Testis (tissue), 5 donors: ENCODE measurements at places on chromosomes 11 and 22.

- DNase-seq = no peak
Observed at GRCh38 chr22:35353318-35353717, 27.6 kb upstream of the HMOX1 start.

DNA sequence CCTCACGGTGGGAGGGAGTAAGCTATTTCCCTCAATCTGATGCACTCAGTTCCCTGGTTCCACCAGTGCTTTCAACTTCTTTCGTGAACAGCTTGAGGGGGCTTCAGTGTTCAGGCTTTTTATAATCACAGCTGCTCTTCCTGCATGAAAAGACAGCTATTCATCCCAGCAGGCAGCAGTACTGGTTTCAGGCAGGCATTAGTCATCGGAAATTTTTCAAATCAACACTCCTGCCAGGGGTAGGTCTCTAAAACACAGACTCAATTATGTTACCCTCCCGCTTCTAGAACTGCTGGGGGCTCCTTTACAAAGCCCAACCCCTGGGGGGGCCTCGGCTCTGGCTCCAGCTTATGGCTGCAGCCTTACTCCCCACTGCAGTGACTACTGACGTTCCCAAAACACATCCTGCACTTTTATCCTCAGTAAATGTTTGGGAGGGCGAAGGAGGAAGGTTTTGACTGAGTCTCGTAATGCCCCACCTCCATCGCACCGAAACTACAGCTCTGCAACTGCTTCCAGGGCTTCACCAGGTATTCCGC is 5.8 kb downstream of the POLDIP3 start:
- no peak for DNase-seq

GRCh38 chr11:126337474-126338241 is 17.8 kb upstream of the ST3GAL4 start:
- DNase-seq = no peak

- DNase-seq = peak; percentile 23
Observed at GRCh38 chr11:128214263-128214662, 373.1 kb downstream of the ETS1 start.

DNA sequence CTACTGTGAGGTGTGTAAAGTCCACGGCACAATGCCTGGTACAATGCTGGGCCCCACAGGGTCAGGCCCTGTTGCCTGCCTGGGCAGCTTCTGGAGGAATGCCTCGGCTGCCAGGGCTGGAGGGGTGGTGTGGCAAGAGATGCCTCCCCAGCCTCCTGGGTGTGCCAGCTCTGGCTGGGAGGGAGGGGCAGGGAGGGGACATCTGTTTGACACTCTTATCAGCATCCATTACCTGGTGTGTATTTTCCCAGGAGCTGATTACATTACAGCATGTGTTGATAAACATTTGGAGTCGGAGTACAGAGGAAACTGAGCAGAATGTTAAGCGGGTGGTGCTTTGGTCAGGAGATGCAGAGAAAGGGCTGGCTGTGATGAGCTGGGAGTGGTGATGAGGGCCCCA is 11.0 kb upstream of the NECTIN1 start:
- no peak for DNase-seq

DNA sequence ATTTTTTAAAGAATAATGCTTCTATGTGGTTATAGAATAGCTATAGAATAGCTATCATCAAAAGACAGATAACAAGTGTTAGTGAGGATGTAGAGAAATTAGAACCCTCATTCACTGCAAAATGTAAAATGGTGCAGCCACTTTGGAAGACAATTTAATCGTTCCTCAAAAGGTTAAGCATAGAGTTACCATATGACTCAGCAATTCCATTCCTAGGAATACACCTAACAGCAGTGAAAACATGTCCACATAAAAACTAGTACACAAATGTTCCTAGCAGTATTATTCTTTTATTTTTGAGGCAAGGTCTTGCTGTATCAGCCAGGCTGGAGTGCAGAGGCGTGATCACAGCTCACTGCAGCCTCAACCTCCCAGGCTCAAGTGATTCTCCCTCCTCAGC is 34.0 kb downstream of the RTL6 start:
- DNase-seq = no peak

DNA sequence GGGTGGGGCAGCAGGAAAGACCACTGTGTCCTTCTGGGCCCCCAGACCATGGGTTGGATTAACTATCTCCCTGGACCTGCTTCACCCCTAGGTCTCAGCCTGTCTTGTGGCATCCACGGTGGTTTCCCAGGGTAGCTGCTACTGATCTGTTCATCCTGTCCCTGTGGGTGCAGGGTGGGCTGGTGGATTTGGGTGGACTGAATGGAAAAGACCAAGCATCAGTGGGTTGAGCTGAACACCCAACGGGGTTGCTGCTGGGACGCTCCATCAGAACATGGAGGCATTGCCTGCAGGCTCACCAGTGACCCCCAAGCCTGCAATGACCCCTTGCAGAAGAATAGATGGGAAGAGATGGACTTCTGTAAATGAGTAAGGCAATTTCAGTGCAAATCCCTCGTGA is 812.1 kb downstream of the TBC1D22A start:
- DNase-seq = no peak

- DNase-seq = no peak
Observed at GRCh38 chr11:20489948-20490347, 102.4 kb downstream of the PRMT3 start.

DNA sequence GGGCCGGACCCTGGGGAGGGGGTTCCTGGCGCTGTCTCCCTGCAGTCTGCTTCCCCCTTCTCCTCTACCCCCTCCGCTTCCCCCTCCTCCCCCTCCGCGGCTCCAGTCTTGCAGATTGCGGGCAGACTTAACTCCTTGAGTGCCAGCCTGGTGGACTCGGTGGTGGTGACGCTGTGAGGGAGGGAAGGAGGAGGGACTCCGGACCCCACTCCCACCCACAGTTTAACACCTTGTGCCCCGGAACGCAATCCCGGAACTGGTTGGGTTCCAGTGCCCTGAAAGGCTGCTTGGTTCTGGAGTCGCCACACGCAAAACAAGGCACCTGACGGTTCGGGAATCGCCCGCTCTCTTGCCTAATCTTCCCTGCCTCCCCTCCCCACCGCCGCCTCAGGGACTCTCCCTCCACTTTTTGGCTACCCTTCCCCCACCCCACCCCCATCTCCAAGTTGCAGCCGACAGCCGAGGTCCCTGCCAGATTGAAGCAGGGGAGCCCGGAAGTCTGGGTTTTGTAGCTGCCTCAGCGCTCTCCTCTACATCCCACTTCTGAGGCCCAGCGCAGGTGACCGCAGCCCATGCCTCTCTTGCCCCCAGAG is 3.9 kb upstream of the BCL9L start:
- peak; percentile 89 for DNase-seq
